Uterus (tissue), 4 donors: ENCODE measurements at places on chromosomes 12 and 14. TPM values are rescaled to one million over a fixed set of nuclear protein-coding genes. Genes with fewer than 3 reads are reported as not detected.

DNA sequence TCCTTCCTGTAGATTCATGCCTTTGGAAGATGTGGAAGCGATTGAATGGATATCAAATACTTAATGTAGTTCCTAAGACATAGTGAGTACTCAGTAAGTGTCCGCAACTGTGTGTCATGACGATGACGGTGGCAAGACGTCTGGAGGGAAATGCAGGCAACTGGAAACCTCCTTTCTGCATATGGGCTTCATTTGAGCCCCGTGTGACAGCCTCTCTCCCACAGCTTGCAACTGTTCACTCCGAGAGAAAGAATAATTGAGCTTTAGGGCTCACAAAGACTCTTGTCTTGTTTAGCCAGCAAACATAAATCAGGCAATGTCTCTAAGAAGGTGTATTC is 6.9 kb downstream of the CFAP251 start:
- H3K36me3 ChIP-seq: no peaks in the 10 kb centered on the region
- H3K27me3 ChIP-seq: no peaks in the 10 kb centered on the region
- no peaks in the 10 kb centered on the region for H3K4me1 ChIP-seq
- DNase-seq: no peak
- peak overlapping the region; percentile 18 for H3K4me3 ChIP-seq

Gene GNB3
- total RNA-seq: 2.7 TPM

DNA sequence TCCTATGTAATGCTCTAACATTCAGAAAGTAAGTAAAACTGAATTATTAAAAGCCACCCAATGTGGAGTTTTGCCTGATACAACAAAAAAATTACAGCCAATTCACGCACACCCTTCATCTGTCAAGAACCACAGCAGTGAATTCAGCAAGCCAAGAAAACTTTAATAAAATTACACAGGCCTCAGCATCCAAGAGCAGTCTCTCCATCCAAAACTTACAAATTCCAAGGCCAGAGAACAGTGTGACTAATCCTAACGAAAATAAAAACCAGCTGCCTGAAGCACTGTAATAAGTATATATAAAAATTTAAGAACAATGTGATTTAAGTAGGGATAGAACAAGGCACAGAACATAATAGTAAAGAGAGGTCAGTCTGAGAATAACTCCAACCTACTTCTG is 54.2 kb downstream of the SIX6 start:
- no peaks in the 10 kb centered on the region for H3K4me1 ChIP-seq
- H3K36me3 ChIP-seq: no peaks in the 10 kb centered on the region
- H3K27ac ChIP-seq: no peak overlapping the region
- H3K27me3 ChIP-seq: no peaks in the 10 kb centered on the region

Gene ADGRD1
- 13.5 TPM for total RNA-seq

Gene DPPA3
- not detected for total RNA-seq

Gene RHOJ
- total RNA-seq: 40.8 TPM

Gene KRT74
- total RNA-seq: not detected

DNA sequence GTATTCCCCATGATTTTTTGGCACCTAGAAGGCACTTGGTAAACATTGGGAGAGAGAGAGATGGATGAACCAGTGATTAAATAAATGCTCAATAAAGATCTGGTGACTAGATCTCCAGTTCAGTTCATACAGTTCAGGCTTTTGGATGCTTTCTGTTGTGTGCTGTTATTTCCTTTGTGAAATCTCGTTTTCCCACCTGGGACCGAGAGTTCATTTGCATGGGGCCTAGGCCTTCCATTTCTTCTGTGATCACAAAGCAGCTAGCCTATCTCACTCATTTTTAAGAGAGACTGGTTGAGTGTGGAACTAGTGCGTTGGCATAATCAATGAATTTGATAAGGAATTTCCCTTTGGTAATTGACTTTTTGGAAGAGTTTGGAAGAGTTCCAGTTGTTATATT is 104.0 kb downstream of the VRK1 start:
- no peak for DNase-seq
- no peak overlapping the region for H3K4me3 ChIP-seq
- no peak overlapping the region for H3K27ac ChIP-seq
- no peaks in the 10 kb centered on the region for H3K4me1 ChIP-seq
- no peaks in the 10 kb centered on the region for H3K36me3 ChIP-seq

DNA sequence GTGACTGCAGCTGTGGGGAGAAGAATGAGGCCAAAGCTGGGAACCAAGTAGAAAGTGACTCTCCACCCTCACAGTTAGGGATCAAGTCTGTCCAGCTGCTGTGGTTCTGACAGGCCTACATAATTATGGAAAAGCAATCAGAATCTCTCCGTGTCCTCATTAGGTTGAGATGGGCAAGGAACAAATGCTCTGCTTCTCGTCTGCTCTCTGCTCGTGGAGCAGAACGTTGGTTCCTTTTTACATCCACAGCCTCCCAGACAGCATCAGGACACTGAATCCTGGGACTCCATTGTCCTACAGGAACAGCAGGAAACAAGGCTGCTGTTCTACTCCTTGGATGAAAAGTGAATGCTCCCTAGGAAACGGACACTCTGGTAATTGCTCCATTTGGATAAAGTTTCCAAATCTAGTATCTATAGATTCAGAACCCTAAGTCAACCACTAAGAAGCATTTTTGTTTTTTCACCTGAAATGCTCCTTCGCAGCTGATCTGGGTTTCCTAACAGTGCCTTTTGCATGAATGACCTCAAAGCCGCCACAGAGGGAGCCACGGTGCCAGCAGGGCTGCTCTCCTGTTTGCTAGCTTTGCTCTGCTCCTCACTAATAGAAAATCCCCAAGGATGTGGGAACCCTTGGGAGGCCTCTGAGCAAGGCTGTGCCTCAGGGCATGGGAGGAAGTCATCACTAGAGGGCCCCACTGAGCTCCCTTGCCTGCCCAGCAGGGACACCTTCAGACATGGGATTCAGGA is 102.0 kb downstream of the EGLN3 start:
- DNase-seq: peak; percentile 40
- H3K4me3 ChIP-seq: no peak overlapping the region
- no peaks in the 10 kb centered on the region for H3K27me3 ChIP-seq
- no peaks in the 10 kb centered on the region for H3K4me1 ChIP-seq
- H3K27ac ChIP-seq: no peak overlapping the region

GRCh38 chr12:100987552-100988521 is 193.3 kb downstream of the ANO4 start:
- no peaks in the 10 kb centered on the region for H3K27me3 ChIP-seq
- peak; percentile 16 for DNase-seq
- no peaks in the 10 kb centered on the region for H3K36me3 ChIP-seq

- no peaks in the 10 kb centered on the region for H3K4me1 ChIP-seq
- H3K4me3 ChIP-seq: no peak overlapping the region
- DNase-seq: no peak
- H3K27ac ChIP-seq: no peak overlapping the region
- no peaks in the 10 kb centered on the region for H3K36me3 ChIP-seq
- no peaks in the 10 kb centered on the region for H3K27me3 ChIP-seq
Measured at GRCh38 chr14:75643985-75644384, 16.7 kb downstream of the ERG28 start.

DNA sequence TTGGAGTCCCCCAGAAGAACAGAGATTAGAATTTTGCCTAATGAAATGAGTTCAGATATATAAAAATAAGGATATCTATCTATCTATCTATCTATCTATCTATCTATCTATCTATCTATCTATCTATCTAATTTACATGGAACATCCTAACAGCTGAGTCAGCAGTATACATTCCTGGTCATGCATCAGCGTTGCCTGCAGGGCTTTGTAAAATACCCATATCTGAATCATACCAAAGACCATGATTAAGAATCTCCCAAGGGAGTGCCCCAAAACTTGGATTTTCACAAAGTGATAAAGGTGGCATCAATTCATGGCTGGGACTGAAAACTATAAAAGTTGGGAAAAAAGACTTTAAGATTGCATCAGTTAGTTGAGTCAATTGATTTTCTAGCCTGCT is 32.7 kb upstream of the SYT10 start:
- no peaks in the 10 kb centered on the region for H3K4me1 ChIP-seq
- no peak for DNase-seq
- no peak overlapping the region for H3K4me3 ChIP-seq
- H3K27me3 ChIP-seq: no peaks in the 10 kb centered on the region
- no peaks in the 10 kb centered on the region for H3K36me3 ChIP-seq
- no peak overlapping the region for H3K27ac ChIP-seq

- peak; percentile 61 for DNase-seq
- H3K27me3 ChIP-seq: no peaks in the 10 kb centered on the region
- peak overlapping the region; percentile 85 for H3K27ac ChIP-seq
- peaks cover 9% of the 10 kb centered on the region for H3K4me1 ChIP-seq
Measured at GRCh38 chr12:122081697-122082221, 3.2 kb downstream of the MLXIP start.

DNA sequence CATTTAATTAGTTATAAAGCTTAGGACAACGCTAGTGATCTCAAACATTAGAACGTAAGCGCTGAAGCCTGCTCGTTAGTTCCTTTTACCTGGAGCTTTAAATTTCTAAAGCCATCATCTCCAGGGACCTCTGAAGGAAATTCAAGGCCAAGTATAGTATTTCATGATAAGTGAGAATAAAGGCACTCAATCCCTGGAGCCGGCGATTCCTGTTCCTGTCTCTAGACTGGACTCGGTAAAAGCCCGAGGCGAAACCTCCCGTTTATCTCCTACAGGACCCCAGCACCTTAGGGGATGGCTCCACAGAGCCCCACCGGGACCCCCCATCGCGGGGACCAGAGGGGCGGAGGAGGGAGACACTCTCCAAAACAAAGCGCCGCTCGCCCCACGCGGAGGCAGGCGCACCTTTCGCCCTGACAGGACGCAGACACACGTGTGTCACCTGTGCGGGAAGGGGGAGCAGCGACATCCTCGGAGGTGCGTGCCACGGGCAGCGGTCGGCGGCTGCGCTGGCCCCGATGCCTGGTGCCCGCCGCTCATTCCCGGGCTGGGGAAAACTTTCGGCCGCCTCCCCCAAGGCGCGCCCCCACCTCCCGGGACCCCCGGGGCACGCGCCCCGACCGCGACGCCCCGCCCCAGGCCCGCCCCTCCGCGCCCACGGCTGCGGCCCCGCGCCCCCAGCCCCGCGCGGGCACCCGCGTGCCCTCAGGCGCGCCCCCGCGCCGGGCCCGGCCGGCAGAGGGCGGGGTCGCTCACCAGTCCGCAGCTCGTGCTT is 678 bp downstream of the RPS6KA5 start:
- no peak for DNase-seq
- H3K27ac ChIP-seq: peak overlapping the region; percentile 99
- no peaks in the 10 kb centered on the region for H3K36me3 ChIP-seq
- no peaks in the 10 kb centered on the region for H3K4me1 ChIP-seq

DNA sequence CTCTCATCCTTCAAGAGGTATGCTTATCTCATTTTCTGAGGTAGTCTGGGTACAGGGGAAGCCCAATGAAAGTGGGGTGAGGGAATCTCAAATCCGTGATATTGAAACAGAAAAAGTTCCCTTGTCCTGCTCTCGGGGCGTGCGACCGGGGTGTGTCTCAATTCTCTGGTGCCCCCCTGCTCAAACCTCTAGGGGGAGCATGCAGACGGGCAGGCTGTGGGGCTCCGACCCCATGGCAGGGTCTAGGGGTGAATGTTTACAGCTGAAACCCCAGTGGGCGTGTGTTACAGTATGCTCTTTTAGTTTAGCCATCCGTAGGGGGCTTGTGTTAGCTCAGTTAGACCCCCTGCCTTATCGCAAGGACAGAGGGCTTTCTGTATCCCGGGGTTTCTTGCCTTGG is 68.7 kb downstream of the PTPRQ start:
- H3K4me1 ChIP-seq: no peaks in the 10 kb centered on the region
- H3K36me3 ChIP-seq: no peaks in the 10 kb centered on the region
- DNase-seq: no peak
- no peaks in the 10 kb centered on the region for H3K27me3 ChIP-seq
- no peak overlapping the region for H3K4me3 ChIP-seq

- no peaks in the 10 kb centered on the region for H3K36me3 ChIP-seq
- no peaks in the 10 kb centered on the region for H3K27me3 ChIP-seq
- no peak for DNase-seq
- no peaks in the 10 kb centered on the region for H3K4me1 ChIP-seq
Measured at GRCh38 chr12:105024928-105025327, 38.8 kb downstream of the NOPCHAP1 start.

Gene KRT79
- total RNA-seq: not detected

- no peaks in the 10 kb centered on the region for H3K36me3 ChIP-seq
- no peak for DNase-seq
- peak overlapping the region; percentile 85 for H3K27ac ChIP-seq
- H3K4me1 ChIP-seq: peaks cover 8% of the 10 kb centered on the region
- H3K27me3 ChIP-seq: no peaks in the 10 kb centered on the region
Measured at GRCh38 chr14:92794547-92794941, 439 bp downstream of the GOLGA5 start.

DNA sequence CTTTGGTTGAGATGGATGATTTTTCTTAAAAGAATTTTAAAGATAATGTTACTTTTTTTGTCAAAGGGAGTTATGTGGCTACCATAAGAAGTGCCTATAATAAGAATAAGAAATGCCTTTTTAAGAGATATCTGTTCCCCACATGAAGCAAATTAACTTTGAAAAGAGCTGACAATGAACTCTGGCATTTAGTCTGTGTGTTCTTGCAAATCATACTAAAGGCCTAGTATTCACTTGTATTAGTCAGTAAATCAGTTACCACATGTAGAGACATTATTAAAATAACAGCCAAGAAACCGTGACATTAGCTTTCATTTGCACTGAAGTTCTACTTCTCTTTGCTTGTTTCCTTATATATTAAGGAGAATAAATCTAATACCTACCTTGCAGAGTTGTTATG is 296.3 kb downstream of the CCDC91 start:
- H3K4me3 ChIP-seq: no peak overlapping the region
- peak overlapping the region; percentile 6 for H3K27ac ChIP-seq
- H3K4me1 ChIP-seq: no peaks in the 10 kb centered on the region
- H3K27me3 ChIP-seq: no peaks in the 10 kb centered on the region
- no peak for DNase-seq

Gene VRTN
- total RNA-seq: not detected

- H3K4me3 ChIP-seq: no peak overlapping the region
- H3K27me3 ChIP-seq: no peaks in the 10 kb centered on the region
- DNase-seq: peak; percentile 70
- peak overlapping the region; percentile 60 for H3K27ac ChIP-seq
- no peaks in the 10 kb centered on the region for H3K36me3 ChIP-seq
Measured at GRCh38 chr14:32224737-32225377, 21.8 kb upstream of the RNU6-8 start.

DNA sequence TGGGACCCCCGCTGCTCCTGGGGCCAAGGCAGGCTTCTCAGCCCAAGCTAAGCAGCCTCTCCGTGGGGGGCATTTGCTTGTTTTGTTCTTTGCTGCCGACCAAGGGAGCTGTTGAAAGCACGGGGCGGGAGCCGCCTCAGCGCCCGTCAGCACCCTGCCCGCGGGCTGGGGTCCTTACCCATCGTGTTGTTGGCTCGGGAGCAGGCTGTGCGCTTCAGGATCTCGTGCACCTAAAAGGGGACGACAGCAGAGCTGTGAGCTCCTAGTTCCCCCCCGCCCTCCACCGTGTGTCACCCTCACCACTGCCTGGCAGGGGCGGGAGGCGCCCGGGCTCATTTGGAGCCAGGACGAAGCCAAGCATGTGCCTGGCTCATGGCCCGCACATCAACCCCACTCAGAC is 117.5 kb downstream of the ANO2 start:
- no peaks in the 10 kb centered on the region for H3K36me3 ChIP-seq
- H3K27ac ChIP-seq: no peak overlapping the region
- DNase-seq: no peak

Gene KCNK13
- total RNA-seq: not detected

GRCh38 chr14:70709726-70710382 is 68.1 kb downstream of the TTC9 start:
- H3K36me3 ChIP-seq: no peaks in the 10 kb centered on the region
- H3K27me3 ChIP-seq: no peaks in the 10 kb centered on the region
- no peak overlapping the region for H3K4me3 ChIP-seq
- no peak for DNase-seq
- no peak overlapping the region for H3K27ac ChIP-seq
- H3K4me1 ChIP-seq: no peaks in the 10 kb centered on the region

Gene CLEC2A
- total RNA-seq: not detected

Gene NINJ2
- not detected for total RNA-seq

- no peaks in the 10 kb centered on the region for H3K27me3 ChIP-seq
- no peak overlapping the region for H3K4me3 ChIP-seq
- no peaks in the 10 kb centered on the region for H3K36me3 ChIP-seq
- no peaks in the 10 kb centered on the region for H3K4me1 ChIP-seq
- no peak for DNase-seq
Measured at GRCh38 chr12:75815756-75816155, 215.8 kb downstream of the PHLDA1 start.
